ENCODE measurements at places on chromosomes 12 and 14. TPM values are rescaled to one million over a fixed set of nuclear protein-coding genes. Genes with fewer than 3 reads are reported as not detected.

- DNase-seq: no peak
Measured at GRCh38 chr14:74695406-74695805, 17.5 kb downstream of the AREL1 start.

GRCh38 chr14:105041841-105042765 lies 21.2 kb upstream of the CDCA4 start:
- no peak for DNase-seq

DNA sequence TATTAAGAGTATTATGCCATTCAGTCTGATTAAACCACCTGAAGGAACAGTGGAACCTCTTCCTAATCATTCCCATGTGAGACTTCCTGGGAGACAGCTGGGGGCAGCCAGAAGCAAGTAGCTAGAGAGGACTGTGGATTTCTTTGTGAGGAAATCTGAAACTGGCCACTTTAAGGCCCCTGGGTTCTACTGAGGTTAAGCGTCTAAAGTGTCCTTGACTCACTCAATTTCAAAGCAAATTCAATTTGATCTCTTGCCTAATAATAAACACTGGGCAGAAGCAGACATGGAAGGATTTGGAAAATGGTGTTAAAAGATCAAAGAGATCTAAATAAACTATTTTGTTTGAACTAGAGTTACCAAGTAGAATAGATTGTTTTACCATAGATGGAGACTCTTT lies 909.9 kb downstream of the NRXN3 start:
- DNase-seq: no peak

GRCh38 chr12:30847259-30847658 lies 79.3 kb upstream of the TSPAN11 start:
- peak; percentile 66 for DNase-seq

GPR84 gene
- not detected for total RNA-seq

- no peak for DNase-seq
Measured at GRCh38 chr12:69936214-69936731, 111.2 kb downstream of the MYRFL start.

GRCh38 chr12:124841558-124841945 lies 22.1 kb downstream of the SCARB1 start:
- DNase-seq: no peak

GRCh38 chr14:23158779-23159178 lies 24.7 kb downstream of the SLC7A8 start:
- no peak for DNase-seq

CRADD gene
- 9.6 TPM for total RNA-seq

DNA sequence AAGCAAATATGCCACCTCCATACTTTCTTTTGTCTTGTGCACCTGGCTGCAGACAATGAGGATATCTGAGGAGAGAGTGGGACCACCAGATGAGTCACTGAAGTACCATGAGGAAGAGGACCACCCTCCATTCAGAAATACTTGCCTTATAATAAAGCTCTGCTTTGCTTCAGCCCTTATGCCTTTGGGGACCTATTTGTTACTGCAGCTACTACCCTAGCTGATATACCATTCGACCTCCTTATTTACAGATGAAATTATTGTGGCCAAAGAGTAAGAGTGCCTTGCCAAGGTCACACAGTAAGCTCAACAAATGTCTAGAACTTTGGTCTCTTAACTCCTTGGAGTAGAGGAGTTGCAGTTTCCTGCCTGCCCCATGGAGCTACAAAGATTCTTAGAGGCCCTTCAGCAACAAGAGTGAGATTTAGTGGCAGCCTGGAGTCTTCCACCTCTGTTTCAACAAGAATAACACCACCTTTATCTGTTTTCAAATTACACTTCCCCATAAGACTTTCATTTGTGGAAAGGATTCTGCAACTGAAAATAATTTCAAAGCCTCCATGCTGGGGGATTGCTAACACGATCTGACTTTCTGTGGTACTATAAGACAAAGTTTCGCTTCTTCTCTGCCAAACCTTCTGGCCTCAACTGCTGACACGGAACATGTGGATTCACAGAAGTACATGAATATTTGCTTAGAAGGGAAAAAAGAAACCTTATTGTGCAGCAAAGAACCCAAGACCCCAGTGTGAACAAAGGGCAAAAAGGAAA lies 3.6 kb downstream of the CMKLR1 start:
- no peak for DNase-seq

GRCh38 chr14:52781629-52782028 lies 9.8 kb downstream of the GNPNAT1 start:
- DNase-seq: peak; percentile 6

GRCh38 chr12:111218499-111218898 lies 150.4 kb downstream of the PHETA1 start:
- DNase-seq: no peak

DNA sequence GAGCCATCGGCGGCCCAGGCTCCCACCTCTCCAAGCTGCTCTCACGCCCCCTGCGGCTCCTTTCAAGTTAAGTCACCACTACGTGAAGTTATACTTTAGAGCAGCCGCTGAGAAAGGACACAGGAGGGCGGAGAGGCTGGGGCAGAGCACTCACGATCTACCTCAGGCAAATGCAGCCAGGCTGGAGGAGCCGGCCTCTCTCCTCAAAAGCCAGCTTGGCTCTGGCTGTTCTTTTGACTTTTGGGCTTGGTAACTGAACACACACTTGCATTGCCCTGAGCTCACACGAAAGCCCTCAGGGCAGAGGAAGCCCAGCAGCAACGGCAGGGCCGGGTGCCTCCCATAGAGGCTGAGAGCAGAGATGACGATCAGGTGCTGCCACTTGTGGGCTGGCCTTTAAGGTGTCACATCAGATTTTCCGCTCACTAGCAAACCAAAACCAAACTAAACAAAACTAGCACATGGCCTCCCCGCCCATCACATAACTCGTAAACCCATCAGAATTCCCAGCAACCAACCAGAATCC lies 75.2 kb downstream of the PITPNM2 start:
- no peak for DNase-seq

DNA sequence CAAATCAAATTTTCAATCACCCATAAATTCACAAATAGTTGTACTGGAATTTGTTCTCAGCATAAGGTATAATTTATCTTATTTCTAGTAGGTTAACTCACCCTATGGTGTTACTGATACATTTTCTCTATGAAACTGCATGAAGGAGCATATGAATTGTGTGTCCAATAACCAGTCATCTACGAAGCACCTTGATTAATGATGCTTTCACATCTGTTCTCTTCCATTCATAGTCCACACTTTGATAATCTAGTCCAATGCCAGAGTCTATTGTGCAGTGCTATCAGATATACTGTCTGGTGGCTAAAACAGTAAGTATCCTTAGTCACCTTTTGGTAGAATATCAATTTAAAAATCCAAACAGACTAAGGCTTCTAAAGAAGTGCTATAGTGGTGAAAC lies 876.0 kb downstream of the RPS29 start:
- no peak for DNase-seq

SYCP3 gene
- total RNA-seq: not detected

RD3L gene
- total RNA-seq: not detected

- no peak for DNase-seq
Measured at GRCh38 chr12:69415471-69416275, 54.5 kb upstream of the FRS2 start.

ANO2 gene
- 29.7 TPM for total RNA-seq

PIANP gene
- not detected for total RNA-seq

TSPAN8 gene
- not detected for total RNA-seq

KCNA5 gene
- not detected for total RNA-seq

DNA sequence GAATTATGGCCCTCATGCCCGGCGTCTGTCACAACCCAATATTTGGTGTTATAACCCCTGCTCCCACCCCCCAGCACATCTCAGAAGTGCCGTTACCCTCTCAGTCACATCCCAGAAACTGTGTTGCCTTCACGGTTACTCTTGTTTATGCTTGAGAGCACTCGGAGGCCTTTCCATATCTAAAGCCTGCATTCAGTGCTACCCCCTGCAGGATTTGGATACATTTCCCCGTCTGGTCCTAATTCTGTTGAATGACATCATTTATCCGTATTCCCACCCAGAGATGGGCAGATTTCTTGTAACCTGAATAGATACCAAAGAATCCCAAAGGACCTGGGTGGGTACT lies 19.1 kb upstream of the FOS start:
- no peak for DNase-seq

C12orf54 gene
- not detected for total RNA-seq

Data from dermis microvascular lymphatic vessel endothelial cell (primary cell).